ENCODE measurements at places on chromosomes 12 and 14. TPM values are rescaled to one million over a fixed set of nuclear protein-coding genes. Genes with fewer than 3 reads are reported as not detected.

Gene CCDC88C
- 2.8 TPM for total RNA-seq

Gene IAPP
- not detected for total RNA-seq

Gene C14orf132
- total RNA-seq: 4.8 TPM

Gene HSP90B1
- total RNA-seq: 348 TPM

Gene PRR13
- 53.1 TPM for total RNA-seq

Gene AVPR1A
- 1.3 TPM for total RNA-seq

Gene DYNC1H1
- total RNA-seq: 402 TPM

Gene NKX2-8
- not detected for total RNA-seq

Gene TOGARAM1
- total RNA-seq: 21.6 TPM

DNA sequence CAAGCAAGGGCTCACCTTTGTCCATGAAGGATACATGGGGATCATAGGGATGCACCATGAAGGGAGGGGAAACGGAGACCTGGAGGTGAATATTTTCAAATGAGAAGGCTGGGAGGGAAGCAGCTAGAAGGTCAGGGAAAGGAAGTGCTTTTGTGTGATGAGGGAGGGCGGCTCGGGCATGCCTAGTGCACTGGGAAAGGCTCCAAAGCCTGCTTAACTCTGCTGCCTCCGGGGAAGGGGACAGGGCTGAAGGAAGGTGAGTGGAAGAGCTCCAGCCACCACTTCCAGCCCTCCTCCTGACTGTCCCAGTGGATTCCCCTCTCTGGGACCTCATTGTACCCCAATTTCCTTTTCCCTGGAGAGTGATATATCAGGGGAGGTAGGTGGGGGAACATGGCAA is 149.4 kb upstream of the PRMT8 start:
- no peak for DNase-seq

DNA sequence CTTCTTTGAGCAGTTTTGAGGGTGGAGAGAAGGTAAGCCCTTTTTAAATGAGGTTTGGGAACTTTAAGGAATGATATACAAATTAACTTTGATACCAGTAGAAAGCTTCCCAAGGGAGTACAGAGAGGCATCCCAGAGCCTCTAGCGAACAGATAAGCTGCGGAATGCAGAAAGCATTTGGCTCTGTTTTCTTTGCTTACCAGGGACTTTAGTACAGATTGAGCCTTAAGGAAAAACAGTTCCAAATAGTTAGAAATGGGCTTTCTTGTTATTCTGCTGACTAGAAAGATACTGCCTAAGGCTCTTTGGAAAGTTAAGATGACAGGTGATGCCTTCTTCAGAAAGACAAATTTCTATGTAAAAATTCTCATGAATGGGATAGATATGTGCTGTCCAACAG is 261.7 kb upstream of the FOXN3 start:
- no peak for DNase-seq

DNA sequence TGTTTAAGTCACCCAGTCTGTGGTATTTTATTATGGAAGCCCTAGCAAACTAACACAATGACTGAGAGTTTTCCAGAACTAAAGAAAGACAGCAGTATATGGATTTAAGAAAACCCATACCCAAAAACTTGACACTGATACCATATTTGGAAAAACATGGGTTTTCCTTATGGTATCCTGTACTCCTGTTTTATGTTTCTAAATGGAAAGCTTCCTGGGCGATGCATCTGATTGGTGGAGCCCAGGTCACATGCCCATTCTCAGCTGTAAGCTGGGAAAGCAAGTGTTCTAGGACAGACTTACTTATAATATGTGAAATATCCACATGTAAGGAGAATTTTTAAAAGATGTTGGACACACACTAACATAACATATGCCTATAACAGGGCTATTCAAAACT is 4.5 kb upstream of the RNASE4 start:
- DNase-seq: no peak

DNA sequence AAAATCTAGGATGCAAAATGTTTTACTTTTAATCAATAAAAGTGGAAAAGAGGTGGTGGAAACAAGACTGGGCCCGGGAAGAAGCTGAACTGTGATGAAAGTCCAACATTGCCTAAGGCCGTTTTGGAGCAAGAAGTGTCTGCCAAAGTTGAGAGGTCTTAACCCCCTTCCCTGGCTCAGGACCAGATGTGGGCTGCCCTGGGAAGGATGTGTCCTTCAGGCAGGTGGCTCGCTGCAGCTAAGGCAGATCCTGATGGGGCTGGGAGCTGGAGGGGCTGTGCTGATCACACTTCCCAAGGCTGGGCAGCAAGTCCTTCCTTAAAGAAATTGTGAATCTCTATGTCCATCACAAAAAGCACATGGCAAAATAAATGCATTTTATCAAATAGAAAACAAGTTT is 581.6 kb downstream of the GALC start:
- DNase-seq: no peak

GRCh38 chr12:130871286-130872178 is at the start of gene RAN:
RAN (plus strand) TSS chr12:130872066; CDS start chr12:130872594, 528 bp downstream.
- DNase-seq: peak; percentile 91

DNA sequence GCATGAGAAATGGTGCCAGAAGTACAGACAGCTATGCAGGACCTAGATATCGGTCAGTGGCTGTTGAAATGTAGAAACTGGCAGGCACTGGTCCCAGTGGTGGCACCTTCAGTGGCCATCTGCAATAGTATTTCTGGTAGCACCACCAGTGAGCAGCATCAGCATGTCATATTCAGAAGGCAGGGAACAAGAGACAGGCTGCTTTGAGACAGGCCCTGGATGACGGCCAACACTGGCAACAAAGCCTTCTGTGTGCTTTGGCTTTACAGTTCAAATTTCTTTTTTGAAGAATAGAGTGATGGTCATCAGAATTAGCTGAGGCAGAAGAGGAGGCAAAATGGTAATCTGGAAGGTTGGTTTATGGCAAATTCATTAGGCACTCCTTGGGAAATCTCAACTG is 273.4 kb upstream of the SLC16A7 start:
- DNase-seq: no peak

GRCh38 chr12:53205747-53206419 is 1.2 kb downstream of the ITGB7 start:
- DNase-seq: no peak

GRCh38 chr12:51908876-51909592 is 1.7 kb downstream of the ACVRL1 start:
- DNase-seq: no peak

- no peak for DNase-seq
Measured at GRCh38 chr12:30952015-30952414, 25.5 kb downstream of the TSPAN11 start.

GRCh38 chr14:32033543-32033942 is 43.6 kb upstream of the ARHGAP5 start:
- no peak for DNase-seq

- no peak for DNase-seq
Measured at GRCh38 chr12:22256605-22257004, 77.9 kb downstream of the ST8SIA1 start.

DNA sequence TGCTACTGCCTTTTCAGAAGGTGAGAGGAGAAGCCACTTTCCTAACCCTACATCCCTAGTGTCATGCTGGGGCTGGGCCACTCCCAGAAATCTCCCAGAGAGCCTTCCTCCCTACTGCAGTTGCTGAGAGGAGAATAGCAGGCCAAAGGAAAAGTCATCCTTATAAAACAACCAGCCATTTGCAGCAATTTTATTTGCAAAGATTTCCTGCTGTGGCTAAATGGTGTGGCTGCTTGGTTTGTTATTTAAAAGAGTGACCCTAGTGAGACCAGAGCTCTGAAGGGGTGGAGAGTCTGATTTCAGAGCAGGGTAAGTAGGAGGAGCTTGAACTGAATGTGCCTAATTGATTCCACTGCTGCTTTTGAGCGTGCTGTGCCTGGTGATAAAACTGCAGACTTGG is 232.0 kb downstream of the GRIN2B start:
- DNase-seq: no peak

DNA sequence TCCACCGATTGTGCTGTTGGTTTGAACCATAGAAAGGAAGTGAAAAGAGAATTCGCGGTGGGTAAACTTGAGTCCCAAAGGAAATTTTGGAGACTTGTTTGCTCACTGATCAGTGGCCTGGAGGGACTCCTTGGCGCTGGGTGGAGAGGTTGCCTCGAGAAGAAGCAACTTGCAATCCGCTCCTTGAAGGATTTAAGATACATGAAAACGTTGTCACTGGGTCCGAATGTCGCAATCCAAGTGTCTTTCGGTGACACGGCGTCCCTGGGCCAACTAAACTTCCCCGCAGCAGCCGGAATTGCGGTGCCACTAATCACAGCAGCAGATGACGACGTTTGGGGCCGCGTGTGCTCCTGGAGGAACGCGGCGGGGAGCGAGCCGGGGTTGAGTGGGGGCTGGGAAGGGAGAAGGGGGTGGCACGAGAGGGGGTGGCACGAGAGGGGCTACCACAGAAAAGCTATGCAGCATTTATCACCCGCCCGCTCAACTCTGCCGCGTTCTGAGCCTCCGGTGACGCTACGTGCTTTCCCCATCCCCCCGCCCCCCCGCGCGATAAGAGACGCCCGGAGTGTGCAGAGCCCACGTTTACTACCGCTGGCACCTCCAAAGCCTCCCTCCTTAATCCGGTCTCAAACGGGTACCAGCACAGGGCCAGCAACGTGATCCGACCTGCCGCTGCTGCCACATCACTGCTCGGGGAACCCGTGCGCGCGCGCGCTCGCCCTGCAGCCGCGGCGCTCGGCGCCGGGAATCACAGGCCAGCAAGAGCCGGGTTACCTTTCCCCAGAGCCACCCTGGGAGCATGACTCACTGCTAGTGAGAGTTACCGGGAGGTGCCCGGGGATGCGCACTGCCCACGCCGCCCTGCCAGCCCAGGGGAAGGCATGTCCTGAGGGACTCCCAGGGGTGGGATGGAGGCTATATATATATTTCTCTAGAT is 833 bp upstream of the BHLHE41 start:
- peak; percentile 76 for DNase-seq

- no peak for DNase-seq
Measured at GRCh38 chr14:102164241-102164641, 24.5 kb downstream of the WDR20 start.

Data from left ventricle myocardium inferior (tissue), 1 donor.